NCI-H526 treated with DMSO at 0.1 percent for 48 hours (cell line): ENCODE measurements at places on chromosomes 3 and 15.

DNA sequence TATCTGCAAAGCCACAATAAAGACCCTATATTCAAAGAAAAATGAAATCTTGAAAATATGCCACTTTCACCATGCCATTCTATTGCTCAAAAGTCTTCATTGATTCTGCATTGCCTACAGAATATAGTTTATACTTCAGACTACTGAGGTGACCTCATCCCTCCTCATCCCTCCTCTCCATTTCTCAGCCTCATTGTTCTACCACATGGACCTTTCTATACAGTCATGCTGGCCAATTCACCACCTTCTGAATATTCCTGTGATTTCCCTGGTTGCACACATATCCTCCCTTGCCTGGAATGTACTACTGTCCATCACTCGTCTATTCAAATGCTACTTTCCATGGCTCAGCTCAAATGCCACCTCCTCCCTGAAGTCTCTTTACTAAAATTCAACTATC is 3.5 kb upstream of the COL8A1 start:
- DNase-seq = no peak

GRCh38 chr15:35179739-35180138 is 94.6 kb upstream of the NANOGP8 start:
- DNase-seq = no peak

- no peak for DNase-seq
These were observed 10.6 kb upstream of the PCSK6 start for GRCh38 chr15:101499863-101500713.

DNA sequence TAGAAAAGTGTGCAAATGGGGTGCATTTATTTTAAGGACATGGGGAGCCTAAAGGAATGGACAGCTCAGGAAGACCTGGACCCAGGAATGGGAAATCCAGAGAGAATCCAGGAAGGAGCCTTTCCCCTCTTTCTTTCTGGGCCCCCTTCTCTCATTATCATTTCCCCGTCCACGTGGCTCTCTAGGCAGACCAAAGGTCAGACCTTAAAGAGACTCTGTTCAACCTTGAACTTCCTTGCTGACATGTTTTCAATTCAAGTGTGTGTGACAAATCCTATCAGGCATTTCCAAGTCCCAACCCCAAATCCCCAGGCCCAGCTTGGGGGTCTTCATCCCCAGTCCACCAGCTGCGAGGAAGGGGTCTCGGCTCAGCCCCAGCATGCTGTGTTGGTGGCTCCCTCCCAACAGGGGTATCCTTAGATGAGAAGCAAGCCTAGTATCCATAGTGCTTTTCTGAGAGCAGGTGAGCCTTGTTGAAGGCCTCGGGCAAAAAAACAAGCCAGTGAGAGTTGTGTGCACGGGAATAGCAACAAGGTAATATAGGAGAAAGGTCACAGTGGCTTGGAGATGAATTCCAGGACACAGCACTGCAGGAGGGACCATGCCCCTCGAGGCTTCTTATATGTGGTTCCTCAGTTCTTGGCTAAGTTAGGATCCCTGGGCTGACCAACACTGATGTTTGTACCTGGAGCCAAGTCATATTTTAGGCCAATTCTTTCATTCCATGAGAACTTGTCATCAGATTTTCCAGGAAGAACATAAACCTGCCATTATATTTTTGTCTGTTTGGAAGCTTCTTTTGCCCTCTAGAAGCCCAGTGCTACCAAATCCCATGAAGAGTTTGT is 130.0 kb downstream of the ASB7 start:
- no peak for DNase-seq

- no peak for DNase-seq
These were observed 2.0 kb downstream of the DISP2 start for GRCh38 chr15:40360015-40360414.

- DNase-seq = no peak
These were observed 87.7 kb downstream of the NEO1 start for GRCh38 chr15:73139744-73140553.

DNA sequence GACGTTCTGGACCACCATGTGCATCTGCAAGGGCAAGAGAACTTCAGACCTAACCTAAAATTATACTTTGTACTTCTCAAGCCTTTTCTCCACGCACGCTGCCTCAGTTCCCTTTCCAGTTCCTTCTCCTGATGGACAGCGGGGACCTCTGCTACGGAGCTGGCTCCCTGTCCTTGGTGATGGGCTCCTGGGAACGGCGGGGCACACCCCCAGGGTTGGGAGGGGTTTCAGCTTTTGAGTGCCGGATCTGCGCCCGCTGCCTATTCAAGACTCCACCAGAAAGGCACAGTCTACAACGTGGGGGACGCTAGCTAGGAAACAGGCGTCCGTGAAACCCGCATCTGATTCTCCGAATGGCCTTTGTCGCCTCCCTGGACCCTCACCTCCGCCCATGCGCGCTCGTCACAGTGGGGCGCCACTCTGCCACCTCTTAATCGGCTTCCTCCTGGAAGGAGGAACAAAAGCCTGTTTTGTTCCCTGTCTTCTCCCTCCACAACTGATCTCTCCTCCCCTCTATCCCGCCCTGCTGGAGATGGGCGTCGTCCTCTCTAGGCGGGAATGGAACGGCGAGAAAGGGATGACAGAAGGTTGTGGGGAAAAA is 2.2 kb downstream of the GPR149 start:
- peak; percentile 65 for DNase-seq

DNA sequence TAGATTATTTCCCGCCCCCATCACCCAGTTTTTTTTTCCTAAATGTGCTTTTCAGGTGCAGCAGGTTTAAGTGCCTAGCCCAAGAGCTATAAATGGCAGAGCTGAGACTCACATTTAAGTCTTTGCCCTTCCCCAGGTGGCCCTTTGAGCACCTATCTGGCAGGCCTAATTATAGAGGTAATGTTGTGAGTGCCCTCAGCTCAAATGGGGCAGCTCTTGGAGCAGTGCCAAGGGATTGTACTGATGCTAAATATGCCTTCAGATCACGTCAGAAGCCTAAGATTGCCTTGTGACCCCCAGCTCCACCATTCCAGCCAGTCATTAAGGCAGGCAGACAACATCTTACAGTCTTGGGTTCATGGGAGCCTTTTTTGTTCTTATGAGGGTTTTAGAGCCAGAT is 159.5 kb downstream of the RPLP1 start:
- DNase-seq = no peak
